Activated CD8-positive, alpha-beta T cell treated with anti-CD3 and anti-CD28 coated beads, Interleukin-2, amount 10 ng/mL, durations not matched to agents 7 days and 5 days (primary cell): ENCODE measurements at places on chromosomes 5 and 9.

- H3K36me3 ChIP-seq = peaks cover 1% of the 10 kb centered on the region
- no peak overlapping the region for H3K27ac ChIP-seq
- no peaks in the 10 kb centered on the region for H3K27me3 ChIP-seq
- DNase-seq = no peak
Measured at GRCh38 chr5:142807372-142807911, 37.3 kb downstream of the ARHGAP26 start.

DNA sequence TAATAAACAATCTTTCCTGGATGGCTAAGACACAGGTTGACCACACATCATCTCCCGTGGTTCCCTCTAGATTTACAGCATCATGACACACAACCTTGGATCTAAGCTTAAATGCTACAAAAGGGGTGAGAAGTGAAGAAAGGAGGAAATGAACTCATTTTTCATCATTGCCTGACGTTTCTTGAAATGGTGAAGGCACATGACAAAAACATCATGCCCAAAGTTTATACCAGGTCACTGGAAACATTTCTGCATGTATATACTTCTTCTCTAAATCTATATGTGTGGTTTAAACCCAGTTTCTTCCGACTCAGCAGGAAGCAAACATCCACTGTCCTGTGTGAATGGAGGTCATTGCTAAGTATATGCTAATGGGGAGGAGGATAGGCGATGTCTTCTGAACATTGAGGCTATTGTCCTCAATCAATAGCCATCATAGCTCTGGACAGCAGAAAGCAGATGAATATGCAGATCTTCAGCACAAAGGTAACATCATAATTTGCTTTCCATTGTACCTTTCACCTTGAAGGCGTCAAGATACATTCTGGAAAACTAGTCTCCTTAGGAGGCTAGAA lies 137.4 kb downstream of the MED27 start:
- peaks cover 4% of the 10 kb centered on the region for H3K36me3 ChIP-seq
- no peak overlapping the region for H3K4me3 ChIP-seq
- DNase-seq = no peak
- no peaks in the 10 kb centered on the region for H3K4me1 ChIP-seq
- no peak overlapping the region for H3K27ac ChIP-seq

GRCh38 chr5:112708103-112708622 lies 29.5 kb upstream of the APC start:
- DNase-seq = no peak
- peak overlapping the region; percentile 88 for H3K4me3 ChIP-seq
- peak overlapping the region; percentile 79 for H3K27ac ChIP-seq
- H3K27me3 ChIP-seq = peaks cover 2% of the 10 kb centered on the region
- H3K4me1 ChIP-seq = peaks cover 43% of the 10 kb centered on the region

DNA sequence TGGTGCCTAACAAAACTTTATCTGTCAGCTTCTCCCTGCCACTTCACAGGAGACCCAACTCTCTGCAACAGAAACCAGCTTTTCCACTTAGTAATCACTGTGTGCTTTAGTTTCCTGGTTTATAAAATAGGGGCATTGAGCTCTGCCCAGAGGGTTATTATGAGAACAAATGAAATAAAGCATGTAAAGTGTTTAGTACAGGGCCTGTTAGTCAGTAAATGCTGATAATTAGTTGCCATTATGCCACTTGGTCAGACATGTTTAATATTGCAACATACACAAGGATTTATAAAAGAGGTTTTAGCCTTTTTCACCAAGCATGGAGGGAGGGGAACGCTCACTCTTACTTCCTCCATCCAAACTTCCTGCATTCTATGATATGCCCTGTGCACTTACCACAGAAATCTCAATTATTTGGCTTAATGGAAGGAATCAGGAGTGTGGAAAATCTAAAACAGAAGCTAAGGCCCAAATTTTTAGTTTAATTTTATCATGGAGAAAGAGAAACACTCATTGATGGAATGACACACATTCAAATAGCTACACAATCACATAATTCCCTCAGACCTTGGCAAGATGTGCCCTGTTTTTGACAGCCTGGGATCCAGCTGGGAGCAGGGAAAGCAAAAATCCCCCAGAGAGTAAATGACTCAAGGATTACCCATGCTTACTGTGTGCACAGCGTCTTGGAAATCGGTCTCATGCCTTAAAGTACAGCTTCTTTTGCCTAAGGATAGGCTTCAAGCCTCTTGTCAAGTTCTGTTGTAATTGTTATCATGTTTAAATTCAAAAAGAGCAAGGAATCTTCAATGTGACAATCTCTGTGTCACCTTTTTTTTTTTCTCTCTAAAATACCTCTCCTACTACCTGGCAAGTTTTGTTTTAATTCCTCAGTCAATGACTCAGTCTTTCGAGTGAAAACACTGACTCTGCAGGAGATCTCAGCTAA lies 34.0 kb downstream of the ZNF474 start:
- no peaks in the 10 kb centered on the region for H3K36me3 ChIP-seq
- H3K4me1 ChIP-seq = no peaks in the 10 kb centered on the region
- no peaks in the 10 kb centered on the region for H3K27me3 ChIP-seq
- no peak for DNase-seq
- H3K27ac ChIP-seq = no peak overlapping the region

GRCh38 chr5:16536818-16537217 lies 71.2 kb upstream of the ZNF622 start:
- no peak overlapping the region for H3K4me3 ChIP-seq
- DNase-seq = no peak
- peaks cover 11% of the 10 kb centered on the region for H3K36me3 ChIP-seq

GRCh38 chr9:136048560-136049411 lies 46.3 kb downstream of the NACC2 start:
- H3K27me3 ChIP-seq = peaks cover 14% of the 10 kb centered on the region
- H3K27ac ChIP-seq = no peak overlapping the region
- H3K36me3 ChIP-seq = no peaks in the 10 kb centered on the region
- no peak for DNase-seq
- no peak overlapping the region for H3K4me3 ChIP-seq
- peaks cover 4% of the 10 kb centered on the region for H3K4me1 ChIP-seq

- H3K4me3 ChIP-seq = no peak overlapping the region
- DNase-seq = no peak
- H3K4me1 ChIP-seq = no peaks in the 10 kb centered on the region
- no peaks in the 10 kb centered on the region for H3K36me3 ChIP-seq
- H3K27ac ChIP-seq = no peak overlapping the region
Measured at GRCh38 chr9:13628526-13628925, 349.0 kb upstream of the MPDZ start.

GRCh38 chr5:36199620-36200019 lies 42.1 kb downstream of the NADK2 start:
- DNase-seq = no peak
- H3K27ac ChIP-seq = no peak overlapping the region
- H3K27me3 ChIP-seq = no peaks in the 10 kb centered on the region
- H3K4me3 ChIP-seq = no peak overlapping the region

GRCh38 chr5:179154991-179155955 lies 95.1 kb downstream of the ZNF354C start:
- H3K27ac ChIP-seq = no peak overlapping the region
- H3K4me1 ChIP-seq = no peaks in the 10 kb centered on the region
- H3K36me3 ChIP-seq = no peaks in the 10 kb centered on the region
- no peaks in the 10 kb centered on the region for H3K27me3 ChIP-seq

GRCh38 chr5:122067390-122067789 lies 10.7 kb downstream of the LOX start:
- no peaks in the 10 kb centered on the region for H3K27me3 ChIP-seq
- H3K4me3 ChIP-seq = no peak overlapping the region
- H3K36me3 ChIP-seq = no peaks in the 10 kb centered on the region
- no peaks in the 10 kb centered on the region for H3K4me1 ChIP-seq

- H3K36me3 ChIP-seq = peaks cover 9% of the 10 kb centered on the region
- H3K27me3 ChIP-seq = no peaks in the 10 kb centered on the region
- H3K27ac ChIP-seq = no peak overlapping the region
- peaks cover 10% of the 10 kb centered on the region for H3K4me1 ChIP-seq
- no peak overlapping the region for H3K4me3 ChIP-seq
Measured at GRCh38 chr5:76766746-76767145, 50.8 kb downstream of the F2R start.

GRCh38 chr5:56070851-56071465 lies 76.2 kb upstream of the IL6ST start:
- no peak for DNase-seq
- H3K27me3 ChIP-seq = peaks cover 5% of the 10 kb centered on the region
- peaks cover 4% of the 10 kb centered on the region for H3K36me3 ChIP-seq
- peaks cover 51% of the 10 kb centered on the region for H3K4me1 ChIP-seq

GRCh38 chr5:73812457-73812856 lies 186.5 kb downstream of the ARHGEF28 start:
- peaks cover 9% of the 10 kb centered on the region for H3K27me3 ChIP-seq
- H3K4me3 ChIP-seq = no peak overlapping the region
- no peaks in the 10 kb centered on the region for H3K36me3 ChIP-seq
- H3K27ac ChIP-seq = no peak overlapping the region

- peaks cover 59% of the 10 kb centered on the region for H3K36me3 ChIP-seq
- H3K27me3 ChIP-seq = no peaks in the 10 kb centered on the region
- no peak overlapping the region for H3K27ac ChIP-seq
- no peak overlapping the region for H3K4me3 ChIP-seq
- DNase-seq = no peak
- H3K4me1 ChIP-seq = peaks cover 21% of the 10 kb centered on the region
Measured at GRCh38 chr9:130104491-130105193, 50.9 kb downstream of the GPR107 start.

GRCh38 chr5:383621-384020 lies 59.4 kb upstream of the EXOC3 start:
- peaks cover 56% of the 10 kb centered on the region for H3K4me1 ChIP-seq
- no peak overlapping the region for H3K27ac ChIP-seq
- H3K4me3 ChIP-seq = no peak overlapping the region
- no peaks in the 10 kb centered on the region for H3K27me3 ChIP-seq

- peaks cover 23% of the 10 kb centered on the region for H3K4me1 ChIP-seq
- no peak overlapping the region for H3K27ac ChIP-seq
- H3K4me3 ChIP-seq = peak overlapping the region; percentile 61
- peaks cover 61% of the 10 kb centered on the region for H3K27me3 ChIP-seq
- no peak for DNase-seq
- no peaks in the 10 kb centered on the region for H3K36me3 ChIP-seq
Measured at GRCh38 chr5:77850536-77851175, 74.5 kb upstream of the TBCA start.

GRCh38 chr5:108171759-108172158 lies 210.1 kb downstream of the FBXL17 start:
- H3K27ac ChIP-seq = no peak overlapping the region
- no peak overlapping the region for H3K4me3 ChIP-seq
- no peaks in the 10 kb centered on the region for H3K27me3 ChIP-seq
- no peak for DNase-seq
- no peaks in the 10 kb centered on the region for H3K36me3 ChIP-seq

DNA sequence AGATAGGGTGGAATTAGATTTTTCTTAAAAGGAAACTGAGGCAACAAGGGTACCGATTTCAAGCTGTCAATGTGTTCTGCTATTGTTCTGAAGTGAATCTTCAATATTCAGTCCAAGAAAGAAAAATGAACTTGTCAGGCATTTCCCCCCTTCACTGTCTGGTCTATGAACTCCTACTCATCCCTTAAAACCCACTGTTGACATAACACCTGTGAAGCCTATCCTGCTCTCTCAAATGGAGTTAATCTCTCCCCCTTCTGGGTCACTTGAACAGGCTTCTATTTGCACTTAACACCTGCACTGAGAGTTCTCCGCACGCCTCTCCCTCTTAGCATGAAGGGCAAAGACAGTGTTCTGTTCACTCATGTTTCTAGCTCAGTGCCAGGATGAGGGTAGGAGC lies 144.3 kb downstream of the CRB2 start:
- DNase-seq = no peak
- H3K27ac ChIP-seq = no peak overlapping the region
- no peaks in the 10 kb centered on the region for H3K36me3 ChIP-seq
- H3K4me1 ChIP-seq = no peaks in the 10 kb centered on the region
- H3K27me3 ChIP-seq = no peaks in the 10 kb centered on the region

- H3K27ac ChIP-seq = no peak overlapping the region
- H3K36me3 ChIP-seq = no peaks in the 10 kb centered on the region
- no peaks in the 10 kb centered on the region for H3K27me3 ChIP-seq
- H3K4me1 ChIP-seq = no peaks in the 10 kb centered on the region
- no peak overlapping the region for H3K4me3 ChIP-seq
Measured at GRCh38 chr5:129617206-129617605, 130.7 kb upstream of the MINAR2 start.

- no peak overlapping the region for H3K4me3 ChIP-seq
- no peaks in the 10 kb centered on the region for H3K36me3 ChIP-seq
- DNase-seq = no peak
- H3K27ac ChIP-seq = no peak overlapping the region
Measured at GRCh38 chr5:147935032-147935431, 28.7 kb upstream of the C5orf46 start.
